ENCODE measurements at places on chromosomes 11 and 22.

GRCh38 chr22:31367426-31367825, 21.3 kb upstream of the PATZ1 start:
- DNase-seq: no peak

DNA sequence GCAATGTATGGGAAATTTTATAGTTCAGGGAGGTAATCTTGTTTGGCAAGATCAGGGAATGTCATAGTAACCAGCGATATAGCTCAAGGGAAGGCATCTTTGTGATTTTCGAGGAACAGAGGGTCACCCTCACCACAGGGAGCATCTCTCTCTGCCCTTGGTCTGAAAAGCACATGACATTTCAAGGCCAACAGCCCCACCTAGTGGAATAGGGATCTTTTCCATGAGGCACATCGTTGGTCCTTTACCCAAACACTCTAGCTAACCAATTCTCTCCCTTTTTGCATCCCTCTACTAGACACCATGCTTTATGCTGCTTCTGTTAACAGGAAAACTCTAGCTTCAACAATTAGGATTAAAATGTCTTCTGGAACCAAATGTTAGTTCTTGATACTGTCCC, 179.0 kb downstream of the GRM5 start:
- DNase-seq: peak; percentile 30

DNA sequence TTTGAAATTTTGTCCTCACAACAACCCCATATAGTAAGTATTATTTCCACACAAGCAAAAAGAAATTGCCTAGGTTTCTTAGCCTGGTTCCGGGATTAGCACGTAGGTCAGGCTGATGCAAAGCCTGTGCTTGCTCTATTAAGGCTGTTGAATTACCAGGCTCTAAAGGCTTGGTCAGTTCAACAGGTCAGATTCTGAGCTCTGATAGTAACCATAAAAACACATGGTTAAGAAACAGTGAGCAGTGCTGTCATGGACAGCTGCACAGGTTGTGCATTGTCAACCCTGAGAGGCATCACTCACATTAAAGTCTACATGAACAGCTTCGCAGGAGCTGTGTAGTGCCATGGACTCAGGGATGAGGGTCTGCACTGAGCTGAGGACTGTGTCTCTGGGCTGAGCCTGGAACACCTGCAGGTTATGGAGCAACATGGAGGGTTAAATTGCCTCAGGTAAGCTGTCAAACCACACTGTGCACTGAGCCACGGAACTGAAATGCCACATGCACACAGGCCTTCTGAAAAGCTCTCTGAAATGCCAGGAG, 98.0 kb downstream of the PIWIL4 start:
- no peak for DNase-seq

DNA sequence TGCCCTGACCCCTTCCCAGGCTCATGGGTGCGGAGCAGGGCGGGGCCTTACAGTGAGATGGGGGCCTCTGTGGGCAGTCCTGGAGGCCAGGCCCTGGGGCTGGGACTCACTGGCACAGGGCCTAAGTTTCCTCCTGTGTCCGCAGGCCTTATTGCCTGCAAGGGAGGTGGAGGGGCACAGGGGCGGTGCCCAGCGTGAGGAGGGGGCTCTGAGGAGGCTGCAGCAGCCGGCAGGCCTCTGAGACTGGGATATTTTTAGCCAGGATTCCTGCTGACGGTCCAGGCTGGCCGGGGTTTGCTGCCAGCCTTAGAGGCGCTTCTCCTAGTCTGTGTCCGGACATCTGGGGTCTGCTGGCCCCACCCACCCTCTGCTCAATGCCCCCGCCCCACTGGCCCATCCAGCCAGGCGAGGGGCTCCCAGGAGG, 5.7 kb upstream of the RTN4R start:
- no peak for DNase-seq

GRCh38 chr11:64340671-64341335, 799 bp downstream of the CCDC88B start:
- peak; percentile 87 for DNase-seq

Measured in activated CD4-positive, alpha-beta memory T cell treated with anti-CD3 and anti-CD28 coated beads for 36 hours (primary cell).